Right lung (tissue), 10 donors: ENCODE measurements at places on chromosomes 1 and 21.

DNA sequence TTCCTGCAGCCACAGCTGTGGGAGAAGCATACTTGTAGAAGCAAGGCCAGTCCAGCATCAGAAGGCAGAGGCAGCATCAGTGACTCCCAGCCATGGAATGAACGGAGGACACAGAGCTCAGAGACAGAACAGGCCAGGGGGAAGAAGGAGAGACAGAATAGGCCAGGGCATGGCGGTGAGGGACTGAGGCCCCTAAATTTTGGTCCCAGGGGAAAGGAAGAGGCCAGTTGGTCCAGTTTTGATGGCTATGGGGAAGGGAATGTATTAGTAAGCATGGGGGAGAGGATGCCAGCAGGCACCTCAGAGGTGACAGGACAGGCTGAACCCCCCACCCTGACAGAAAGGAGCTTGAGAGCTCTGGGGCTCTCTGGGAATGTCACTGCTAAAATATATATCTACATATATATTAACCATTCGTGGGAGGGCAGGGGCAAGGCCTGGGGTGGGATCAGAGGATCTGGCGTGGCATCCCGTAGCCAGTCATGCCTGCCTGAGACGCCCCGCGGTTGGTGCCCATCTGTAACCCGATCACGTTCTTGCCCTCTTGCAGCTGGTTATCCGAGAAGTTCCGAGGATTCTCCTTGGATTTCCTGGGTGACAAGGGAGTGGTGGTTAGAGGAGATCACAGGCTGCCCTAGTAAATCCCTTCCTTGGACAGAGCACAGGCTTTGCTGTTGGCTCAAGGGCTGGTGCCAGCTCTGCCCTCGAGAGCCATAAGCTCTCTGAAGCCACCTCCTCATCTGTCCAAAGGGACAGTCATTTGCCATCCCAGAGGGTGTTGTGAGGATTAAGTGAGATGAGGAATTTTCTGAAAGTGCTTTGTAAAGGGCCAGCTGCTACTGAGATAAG is 6.7 kb downstream of the TAGLN2 start:
- DNase-seq: no peak

DNA sequence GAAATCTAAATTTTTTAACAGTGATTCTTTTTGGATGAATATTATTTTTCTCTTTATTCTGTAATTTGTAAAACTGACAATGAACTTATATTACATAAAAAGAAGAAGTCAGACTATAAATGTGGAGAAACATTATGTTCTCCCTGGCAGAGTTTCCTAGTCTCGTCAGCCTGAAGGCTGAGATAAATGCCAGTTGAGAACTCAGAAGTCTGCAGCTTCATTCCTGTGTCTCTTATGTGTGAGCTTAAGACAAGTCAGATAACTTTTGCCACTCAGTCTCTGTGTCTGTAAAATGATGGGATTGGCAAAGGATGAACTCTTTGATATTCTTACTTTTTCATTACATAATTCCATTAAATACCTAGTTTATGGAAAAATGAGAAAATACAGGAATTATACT is 568.8 kb upstream of the ZRANB2 start:
- DNase-seq: no peak

DNA sequence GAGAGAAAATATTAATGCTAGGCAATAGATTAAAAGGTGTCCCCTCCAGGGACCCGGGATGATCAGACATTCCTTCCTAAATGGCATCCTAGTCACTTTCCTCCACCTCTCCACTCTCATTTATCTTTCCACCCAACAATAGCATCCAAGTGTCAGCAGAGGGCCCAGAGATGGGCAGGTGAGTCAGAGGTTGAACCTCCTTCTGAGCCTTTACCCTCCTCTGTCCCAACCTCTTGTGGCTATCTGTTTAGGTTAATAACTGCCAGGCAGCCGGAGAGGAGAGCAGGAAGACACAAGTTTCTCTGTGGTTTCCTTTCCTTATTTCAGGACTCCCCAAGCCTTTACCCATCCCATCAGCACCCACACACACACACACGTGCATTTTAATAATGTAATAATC is 4.1 kb downstream of the GJA5 start:
- no peak for DNase-seq

- DNase-seq: no peak
Observed at GRCh38 chr1:87327376-87328271, 1.1 kb upstream of the LMO4 start.

GRCh38 chr1:32693455-32694174 is 9.0 kb downstream of the SYNC start:
- no peak for DNase-seq

- no peak for DNase-seq
Observed at GRCh38 chr1:10856176-10856683, 59.8 kb upstream of the CASZ1 start.

- DNase-seq: no peak
Observed at GRCh38 chr21:28136656-28137255, 855.9 kb downstream of the LTN1 start.

DNA sequence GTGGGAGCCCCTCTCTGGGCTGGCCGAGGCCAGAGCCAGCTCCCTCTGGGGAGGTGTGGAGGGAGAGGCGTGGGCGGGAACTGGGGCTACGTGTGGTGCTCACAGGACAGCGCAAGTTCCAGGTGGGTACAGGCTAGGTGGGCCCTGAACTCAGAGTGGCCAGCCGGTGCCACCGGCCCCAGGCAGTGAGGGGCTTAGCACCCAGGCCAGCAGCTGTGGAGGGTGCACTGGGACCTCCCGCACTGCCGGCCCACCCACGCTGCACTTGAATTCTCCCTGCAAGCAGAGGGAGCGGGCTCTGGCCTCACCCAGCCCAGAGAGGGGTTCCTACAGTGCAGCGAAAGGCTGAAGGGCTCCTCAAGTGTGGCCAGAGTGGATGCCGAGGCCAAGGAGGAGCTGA is 20.2 kb downstream of the PRAMEF20 start:
- no peak for DNase-seq

- DNase-seq: no peak
Observed at GRCh38 chr1:54763816-54764132, 549 bp downstream of the PARS2 start.

GRCh38 chr1:25744140-25744581 is 55.8 kb upstream of the SELENON start:
- DNase-seq: peak; percentile 38
